ENCODE measurements at places on chromosomes 6 and 20.

DNA sequence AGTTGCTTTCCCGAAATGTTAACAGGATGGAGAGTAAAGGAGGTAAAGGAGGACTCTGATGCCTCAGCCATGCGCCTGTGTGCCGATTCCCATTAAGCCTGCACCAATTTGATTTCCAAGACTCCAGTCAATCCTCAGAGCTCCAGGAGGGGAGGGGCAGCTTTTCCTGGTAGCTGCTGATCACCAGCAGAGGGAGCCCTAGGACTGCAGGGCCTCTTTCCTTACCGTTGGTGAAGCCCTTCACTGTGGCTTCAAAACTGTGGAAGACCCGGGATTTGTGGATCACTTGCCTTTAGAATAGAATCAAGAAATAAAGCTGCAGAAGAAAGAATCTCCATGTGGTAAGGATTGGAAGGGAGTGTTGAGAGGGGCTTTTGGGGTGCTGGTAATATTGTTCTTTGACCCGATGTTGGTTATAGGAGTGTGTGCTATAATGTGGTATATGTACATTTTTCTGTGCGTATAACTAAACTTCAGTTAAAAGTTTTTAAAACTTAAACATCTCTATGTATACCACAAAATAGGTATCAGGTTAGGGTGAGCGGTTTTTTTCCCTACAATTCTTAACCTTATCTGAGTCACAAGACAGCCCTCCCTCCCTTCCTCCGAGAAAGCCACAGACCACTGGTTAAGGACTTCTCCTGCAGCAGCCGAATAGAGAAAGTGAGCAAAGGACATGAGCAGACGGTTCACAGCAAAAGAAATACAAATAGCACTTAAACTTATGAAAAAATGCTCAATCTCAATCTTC lies 6.9 kb upstream of the OSER1 start:
- H3K4me1 ChIP-seq, result peaks cover 18% of the 10 kb centered on the region
- no peaks in the 10 kb centered on the region for H3K27me3 ChIP-seq
- H3K4me3 ChIP-seq, result no peak overlapping the region
- H3K36me3 ChIP-seq, result no peaks in the 10 kb centered on the region
- DNase-seq, result peak; percentile 72

GRCh38 chr20:33159713-33160112 lies 8.2 kb upstream of the BPIFA2 start:
- no peak overlapping the region for H3K27ac ChIP-seq
- no peak for DNase-seq
- no peaks in the 10 kb centered on the region for H3K4me1 ChIP-seq
- H3K4me3 ChIP-seq, result no peak overlapping the region

- DNase-seq, result no peak
- H3K27me3 ChIP-seq, result no peaks in the 10 kb centered on the region
- peaks cover 93% of the 10 kb centered on the region for H3K4me1 ChIP-seq
- no peaks in the 10 kb centered on the region for H3K36me3 ChIP-seq
- H3K4me3 ChIP-seq, result no peak overlapping the region
- peak overlapping the region; percentile 99 for H3K27ac ChIP-seq
Observed at GRCh38 chr6:159114569-159114968, 54.6 kb upstream of the FNDC1 start.

DNA sequence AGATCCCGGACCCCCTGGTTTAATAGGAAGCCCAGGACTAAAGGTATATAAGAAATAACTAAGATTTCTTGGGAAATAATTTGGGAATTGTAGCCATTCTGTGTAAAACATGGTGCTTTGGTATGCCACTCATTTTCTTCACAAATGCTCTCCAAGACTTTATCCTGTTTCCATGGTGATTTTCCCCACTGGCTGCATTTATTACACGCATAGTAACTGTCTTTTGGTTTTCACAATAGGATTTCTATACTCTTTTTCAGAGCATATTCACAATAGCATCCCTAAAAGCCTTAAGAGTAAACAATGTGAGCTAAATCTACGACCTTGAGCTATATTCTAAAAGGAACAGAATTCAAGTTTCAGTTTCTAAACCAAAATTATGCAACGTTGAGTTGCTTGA lies 160.8 kb downstream of the COL9A1 start:
- peaks cover 25% of the 10 kb centered on the region for H3K36me3 ChIP-seq
- no peak overlapping the region for H3K4me3 ChIP-seq
- no peak overlapping the region for H3K27ac ChIP-seq

GRCh38 chr6:29982097-29982496 lies 39.8 kb downstream of the HLA-A start:
- no peak for DNase-seq
- peaks cover 11% of the 10 kb centered on the region for H3K27me3 ChIP-seq
- H3K4me3 ChIP-seq, result no peak overlapping the region
- H3K27ac ChIP-seq, result no peak overlapping the region
- H3K36me3 ChIP-seq, result no peaks in the 10 kb centered on the region

DNA sequence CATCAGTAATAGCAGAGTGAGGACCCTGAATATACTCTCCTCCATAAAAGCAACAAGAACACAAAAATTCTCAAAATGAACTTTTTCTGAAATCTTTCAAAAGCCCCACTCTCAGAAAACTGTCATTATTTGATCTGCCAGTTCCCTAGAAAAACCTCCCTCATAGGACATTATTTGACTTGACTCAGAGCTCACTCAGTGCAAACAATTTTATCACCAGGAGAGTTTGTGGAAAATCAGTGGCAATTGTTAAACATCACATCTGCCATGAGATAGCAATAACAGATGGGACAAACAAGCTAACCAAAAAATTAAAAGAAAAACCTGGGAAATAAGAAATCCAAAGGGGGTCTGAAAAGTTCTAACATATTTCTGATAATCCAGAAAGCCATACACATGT lies 100.0 kb downstream of the ATG5 start:
- H3K27ac ChIP-seq, result no peak overlapping the region
- no peak for DNase-seq
- H3K27me3 ChIP-seq, result no peaks in the 10 kb centered on the region
- H3K36me3 ChIP-seq, result peaks cover 4% of the 10 kb centered on the region

DNA sequence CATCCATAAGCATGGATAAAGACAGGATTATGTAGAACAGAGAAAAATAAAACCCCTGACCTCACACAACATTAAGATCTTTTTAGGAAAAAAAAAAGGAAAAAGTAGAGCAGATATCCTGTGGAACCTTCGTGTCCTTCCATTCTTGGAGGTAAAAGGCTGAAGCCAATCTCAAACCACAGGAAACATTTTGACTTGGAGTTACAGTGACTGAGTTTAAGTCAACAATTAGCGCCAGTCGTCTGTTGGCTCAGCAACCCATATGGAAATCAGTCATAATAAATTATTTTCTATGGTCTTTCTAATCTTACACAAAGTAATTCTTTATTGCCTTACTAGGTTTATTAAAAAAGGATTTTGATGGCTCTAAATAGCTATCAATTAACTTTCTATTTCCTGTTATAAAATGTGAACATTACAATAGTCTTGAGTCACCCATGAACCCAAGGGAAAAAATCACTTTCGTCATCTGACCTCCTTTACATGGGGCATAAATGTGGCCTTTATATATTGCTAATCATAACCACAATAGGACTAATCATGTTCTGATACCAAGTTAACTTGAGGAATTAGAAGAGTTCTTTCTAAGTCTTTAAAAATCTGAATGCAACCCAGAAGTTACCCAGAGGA lies 592.9 kb downstream of the TFAP2B start:
- no peaks in the 10 kb centered on the region for H3K27me3 ChIP-seq
- no peak overlapping the region for H3K4me3 ChIP-seq
- H3K27ac ChIP-seq, result no peak overlapping the region
- DNase-seq, result no peak
- no peaks in the 10 kb centered on the region for H3K36me3 ChIP-seq

DNA sequence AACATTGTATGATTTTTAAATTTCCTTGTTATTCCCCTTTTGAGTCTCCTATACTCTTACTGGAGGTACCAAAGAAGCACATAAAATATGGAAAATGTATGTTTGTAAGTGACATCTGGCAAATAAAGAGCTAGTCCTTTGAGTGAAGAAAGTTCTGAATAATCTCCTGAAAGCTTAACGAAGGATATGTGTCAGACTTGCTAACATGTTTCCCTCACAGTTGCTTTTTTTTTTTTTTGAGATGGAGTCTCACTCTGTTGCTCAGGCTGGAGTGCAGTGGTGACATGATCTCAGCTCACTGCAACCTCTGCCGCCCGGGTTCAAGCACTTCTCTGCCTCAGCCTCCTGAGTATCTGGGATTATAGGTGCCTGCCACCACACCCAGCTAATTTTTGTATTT lies 63.6 kb downstream of the STK4 start:
- no peaks in the 10 kb centered on the region for H3K27me3 ChIP-seq
- H3K27ac ChIP-seq, result no peak overlapping the region
- DNase-seq, result no peak
- H3K36me3 ChIP-seq, result peaks cover 76% of the 10 kb centered on the region
- no peak overlapping the region for H3K4me3 ChIP-seq

DNA sequence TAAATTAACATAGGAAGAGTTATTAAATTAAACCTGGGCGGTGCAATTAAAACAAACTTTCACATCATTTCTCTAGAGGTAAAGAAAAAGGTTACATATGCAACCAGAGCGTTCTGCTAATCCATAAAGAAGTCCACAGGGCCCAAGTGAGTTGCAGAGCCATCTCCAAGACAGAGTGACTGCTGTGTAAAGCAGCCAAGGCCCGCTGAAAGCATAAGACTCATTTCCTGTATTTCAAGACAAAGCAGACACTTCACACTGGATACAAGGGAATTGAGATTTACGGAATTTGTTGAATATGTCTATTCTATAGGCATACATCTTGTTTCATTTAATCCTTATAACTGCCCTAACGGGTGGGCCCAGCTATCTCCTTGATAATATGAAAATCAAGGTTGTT lies 422.8 kb downstream of the CBLN4 start:
- no peak overlapping the region for H3K4me3 ChIP-seq
- no peaks in the 10 kb centered on the region for H3K36me3 ChIP-seq
- H3K27ac ChIP-seq, result no peak overlapping the region
- no peak for DNase-seq

DNA sequence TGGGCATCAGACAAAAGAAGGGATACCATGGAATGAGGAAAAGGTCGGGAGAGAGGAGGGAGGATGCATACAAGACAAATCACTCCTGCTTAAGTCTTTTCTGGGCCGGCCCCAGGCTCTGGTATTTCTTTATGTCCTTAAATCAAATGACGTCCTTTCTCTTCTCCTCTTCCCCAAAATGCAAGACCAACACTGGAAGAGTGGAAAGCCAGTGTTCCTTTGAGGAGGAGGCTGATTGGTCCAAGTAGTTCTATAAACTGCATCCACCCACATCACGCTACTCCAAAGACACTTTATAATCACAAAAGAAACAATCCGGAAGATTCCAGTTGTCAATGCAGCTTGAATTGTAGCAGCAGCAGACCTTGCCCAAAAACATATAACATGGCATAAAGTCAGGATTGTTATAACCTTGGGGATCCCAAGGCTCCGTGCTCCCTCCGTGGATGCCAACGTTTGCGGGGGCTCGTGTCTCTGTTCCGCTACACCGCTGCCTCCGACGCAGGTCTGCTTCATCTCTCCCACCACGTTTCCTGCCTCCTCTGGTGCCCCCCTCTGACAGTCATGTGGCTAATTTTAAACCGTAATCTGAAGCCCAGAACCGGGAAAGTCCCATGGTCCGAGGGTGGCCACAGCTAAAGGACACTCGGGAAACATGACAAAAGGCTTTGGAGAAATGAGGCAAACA lies 47.1 kb downstream of the MCUR1 start:
- H3K27me3 ChIP-seq, result no peaks in the 10 kb centered on the region
- H3K4me3 ChIP-seq, result no peak overlapping the region
- no peaks in the 10 kb centered on the region for H3K36me3 ChIP-seq
- peak; percentile 50 for DNase-seq

DNA sequence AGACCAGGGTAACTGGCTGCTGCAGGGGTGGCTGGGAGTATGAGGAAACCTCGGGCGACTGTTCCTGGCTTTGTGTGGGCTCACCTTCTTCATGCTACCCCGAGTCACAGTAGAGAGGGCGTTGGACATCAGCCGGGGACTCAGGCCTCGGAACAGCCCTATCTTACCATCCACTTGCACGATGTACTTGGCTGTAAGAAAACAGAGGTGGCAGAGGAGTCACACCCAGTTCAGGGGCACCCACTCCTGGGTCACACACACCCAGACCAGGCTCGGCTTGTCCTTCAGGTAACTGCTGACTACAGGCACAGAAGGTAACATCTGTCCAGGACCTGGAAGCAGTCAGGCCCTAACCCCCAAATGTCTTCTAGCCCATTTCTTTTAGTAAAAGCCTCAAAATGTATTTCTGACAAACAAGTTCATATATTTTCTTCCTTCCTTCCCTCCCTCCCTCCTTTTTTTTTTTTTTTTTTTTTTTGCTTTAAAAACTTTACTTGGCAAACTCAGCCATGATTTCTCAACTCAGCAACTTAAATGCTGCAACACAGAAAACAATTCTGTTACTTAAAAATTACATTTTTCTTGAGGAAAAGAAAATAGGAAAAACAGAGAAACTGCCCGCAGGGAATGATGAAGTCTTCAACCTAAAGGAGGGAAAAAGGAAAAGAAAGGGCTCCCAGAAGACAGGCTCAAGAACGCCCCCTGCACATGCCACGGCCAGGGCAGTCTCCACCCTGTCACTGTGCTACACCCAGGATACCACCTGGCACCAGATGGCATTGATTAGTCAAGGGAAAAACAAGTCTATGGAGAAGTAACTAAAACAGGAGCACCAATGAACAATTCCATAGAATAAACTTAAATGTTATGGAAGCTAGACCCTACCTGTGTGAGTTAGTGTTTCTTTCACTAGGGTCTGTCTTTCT lies 7.3 kb downstream of the MTCH1 start:
- H3K36me3 ChIP-seq, result peaks cover 71% of the 10 kb centered on the region
- H3K27ac ChIP-seq, result no peak overlapping the region
- DNase-seq, result no peak
- peaks cover 11% of the 10 kb centered on the region for H3K4me1 ChIP-seq
- H3K4me3 ChIP-seq, result no peak overlapping the region
- H3K27me3 ChIP-seq, result no peaks in the 10 kb centered on the region

- H3K27me3 ChIP-seq, result peaks cover 3% of the 10 kb centered on the region
- no peak overlapping the region for H3K4me3 ChIP-seq
- H3K4me1 ChIP-seq, result no peaks in the 10 kb centered on the region
- no peak for DNase-seq
- no peaks in the 10 kb centered on the region for H3K36me3 ChIP-seq
Observed at GRCh38 chr20:47029845-47030244, 135.2 kb downstream of the EYA2 start.

DNA sequence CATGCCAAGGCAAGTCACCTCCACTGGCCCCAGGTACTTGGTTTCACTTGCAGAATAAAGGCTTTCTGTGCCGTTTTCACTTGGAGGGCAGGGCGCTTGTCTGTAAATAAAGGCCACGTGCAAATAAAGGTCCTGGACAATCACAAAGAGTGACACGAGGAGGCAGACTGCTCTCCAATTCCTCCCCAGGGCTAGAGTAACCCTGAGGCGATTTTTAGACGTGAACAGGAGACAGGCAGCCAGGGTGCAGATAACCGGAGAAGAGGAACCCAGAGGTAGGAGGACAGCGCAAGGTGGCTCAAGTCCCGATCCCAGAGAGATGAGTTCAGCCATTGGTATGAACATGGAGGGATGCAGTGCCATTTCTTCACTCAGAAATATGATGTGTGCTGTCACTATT lies 327.4 kb downstream of the KIF16B start:
- peaks cover 10% of the 10 kb centered on the region for H3K4me1 ChIP-seq
- H3K4me3 ChIP-seq, result no peak overlapping the region
- no peaks in the 10 kb centered on the region for H3K36me3 ChIP-seq
- no peak overlapping the region for H3K27ac ChIP-seq
- no peak for DNase-seq
